A549 (cell line): ENCODE measurements at places on chromosomes 16 and 17. TPM values are rescaled to one million over a fixed set of nuclear protein-coding genes. Genes with fewer than 3 reads are reported as not detected.
A peak's percentile ranks its signal among the peaks of the same experiment; 100 is the strongest.

DNA sequence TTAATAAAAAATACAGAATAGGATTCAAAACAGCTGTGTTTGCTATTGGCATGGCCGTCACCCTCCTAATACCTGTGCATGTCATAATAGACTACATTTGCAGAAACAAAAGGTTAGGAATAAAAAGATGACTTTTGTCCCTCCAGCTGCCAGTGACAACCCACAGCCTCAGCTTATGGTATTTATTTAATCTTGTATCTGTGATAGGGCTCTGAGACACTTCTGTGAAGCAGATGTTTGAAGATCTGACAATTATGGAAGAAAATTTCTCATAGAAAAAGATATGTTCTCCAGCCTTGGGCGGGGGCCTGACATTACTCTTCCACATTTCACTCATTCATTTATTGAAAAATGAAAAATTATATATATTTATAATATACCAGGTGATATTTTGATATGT lies 62.2 kb downstream of the PITPNC1 start:
- DNase-seq = no peak

GRCh38 chr17:83057397-83057761 lies 22.0 kb upstream of the METRNL start:
- DNase-seq = no peak

DNA sequence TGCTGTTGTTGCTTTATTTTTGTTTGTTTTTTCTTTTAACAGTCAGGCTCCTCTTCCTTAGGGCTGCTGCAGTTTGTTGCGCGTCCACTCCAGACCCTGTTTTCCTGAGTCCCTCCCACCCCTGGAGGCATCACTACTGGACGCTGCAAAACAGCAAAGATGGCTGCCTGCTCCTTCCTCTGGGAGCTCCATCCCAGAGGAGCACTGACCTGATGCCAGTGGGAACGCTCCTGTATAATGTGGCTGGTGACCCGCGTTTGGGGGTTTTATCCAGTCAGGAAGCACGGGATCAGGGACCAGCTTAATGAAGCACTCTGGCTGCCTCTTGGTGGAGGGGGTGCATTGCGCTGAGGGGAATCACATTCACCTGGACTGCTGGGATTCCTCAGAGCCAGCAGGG lies 1005.6 kb downstream of the CDH8 start:
- DNase-seq = no peak

DNA sequence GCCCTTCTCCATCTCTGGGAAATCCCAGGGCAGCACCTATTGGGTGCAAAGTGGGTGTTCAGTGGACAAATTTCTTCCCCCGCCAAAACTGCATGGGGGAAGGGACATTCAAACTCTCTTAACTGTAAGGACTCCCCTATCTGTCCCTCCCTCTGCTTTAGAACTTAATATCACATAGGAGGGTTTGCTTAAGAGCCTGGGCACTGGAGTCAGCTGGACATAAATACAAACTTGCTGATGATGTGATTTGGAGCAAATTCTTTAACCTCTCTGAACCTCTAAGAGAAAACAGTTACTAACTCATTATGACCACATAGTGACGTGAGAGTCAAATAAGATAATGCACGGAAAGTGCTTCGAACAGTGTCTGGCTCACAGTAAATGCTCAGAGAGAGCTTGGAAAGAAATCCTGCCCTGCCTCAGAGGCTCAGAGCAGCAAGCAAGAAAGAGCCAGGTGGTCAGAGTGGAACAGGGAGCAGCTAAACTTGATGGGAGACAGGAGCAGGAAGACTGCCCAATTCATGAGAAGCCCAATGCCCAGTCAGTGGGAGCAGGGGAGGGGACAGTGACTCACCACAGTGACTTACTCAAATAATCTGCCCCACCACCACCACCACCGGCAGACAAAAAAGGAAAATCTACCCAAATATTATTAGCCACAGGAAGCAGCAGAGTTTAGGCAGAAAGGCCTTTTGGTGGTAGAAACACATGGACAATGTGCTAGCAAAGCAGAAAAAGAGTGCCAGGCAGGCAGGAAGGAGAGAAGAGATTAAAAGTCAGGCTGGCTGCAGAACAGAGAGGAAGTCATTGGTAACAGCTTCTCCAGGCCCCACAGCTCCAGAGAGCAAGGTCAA lies 23.9 kb upstream of the CCL1 start:
- no peak for DNase-seq

- no peak for DNase-seq
Measured at GRCh38 chr17:31072186-31072585, 22.6 kb upstream of the NF1 start.

GRCh38 chr16:83806036-83806435 lies 1.7 kb upstream of the HSBP1 start:
- DNase-seq = no peak

DNA sequence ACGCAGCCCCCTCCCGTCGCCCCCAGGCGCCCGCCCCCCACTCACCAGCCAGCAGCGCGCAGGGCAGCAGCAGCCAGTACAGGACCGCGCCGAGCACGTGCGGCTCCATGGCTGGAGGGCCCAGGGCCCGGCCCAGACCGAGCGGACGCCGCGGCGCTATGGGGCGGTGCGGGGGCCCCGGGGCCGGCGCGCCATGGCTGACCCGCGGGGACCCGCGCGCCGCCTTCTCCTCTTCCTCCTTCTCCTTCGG lies 239 bp downstream of the PIEZO1 start:
- DNase-seq = no peak

- DNase-seq = no peak
Measured at GRCh38 chr17:77456951-77457548, 316.3 kb downstream of the SEC14L1 start.

GRCh38 chr17:36592316-36592715 lies 637 bp downstream of the DHRS11 start:
- peak; percentile 49 for DNase-seq

DNA sequence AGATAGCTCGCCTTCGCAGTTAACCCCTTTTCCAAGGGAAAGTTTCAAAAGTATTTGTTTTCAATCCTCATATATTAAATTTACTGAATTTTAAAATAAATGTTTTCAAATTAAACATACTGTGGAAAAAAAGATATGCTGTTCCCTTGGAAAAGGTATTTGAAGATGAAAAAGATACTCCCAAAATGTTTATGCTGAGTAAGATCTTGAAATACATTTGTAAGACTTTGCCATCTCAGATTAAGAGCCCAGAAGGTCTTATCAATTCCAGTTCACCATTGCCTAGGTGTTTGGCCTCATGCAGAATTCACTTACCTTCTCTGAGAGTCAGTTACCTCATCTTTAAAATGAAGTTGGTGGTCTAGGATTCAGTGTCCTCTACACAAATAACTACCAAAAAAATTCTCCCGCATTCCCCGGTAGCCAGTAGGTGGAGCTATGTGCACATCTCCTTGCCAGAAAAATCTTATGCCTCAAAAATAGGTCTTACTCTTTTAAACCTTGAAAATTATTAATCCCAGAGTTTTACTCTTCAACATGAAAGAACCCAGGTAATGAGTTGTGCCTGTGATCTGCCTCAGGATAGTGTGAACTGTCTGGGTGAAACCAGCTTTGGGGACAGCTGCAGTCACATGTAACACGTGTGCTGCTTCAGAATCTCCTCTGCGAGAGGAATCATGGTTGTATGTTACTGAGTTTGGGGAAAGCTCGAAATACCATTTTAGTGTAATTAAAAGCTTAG lies 178.3 kb downstream of the MRTFB start:
- DNase-seq = peak; percentile 46

DNA sequence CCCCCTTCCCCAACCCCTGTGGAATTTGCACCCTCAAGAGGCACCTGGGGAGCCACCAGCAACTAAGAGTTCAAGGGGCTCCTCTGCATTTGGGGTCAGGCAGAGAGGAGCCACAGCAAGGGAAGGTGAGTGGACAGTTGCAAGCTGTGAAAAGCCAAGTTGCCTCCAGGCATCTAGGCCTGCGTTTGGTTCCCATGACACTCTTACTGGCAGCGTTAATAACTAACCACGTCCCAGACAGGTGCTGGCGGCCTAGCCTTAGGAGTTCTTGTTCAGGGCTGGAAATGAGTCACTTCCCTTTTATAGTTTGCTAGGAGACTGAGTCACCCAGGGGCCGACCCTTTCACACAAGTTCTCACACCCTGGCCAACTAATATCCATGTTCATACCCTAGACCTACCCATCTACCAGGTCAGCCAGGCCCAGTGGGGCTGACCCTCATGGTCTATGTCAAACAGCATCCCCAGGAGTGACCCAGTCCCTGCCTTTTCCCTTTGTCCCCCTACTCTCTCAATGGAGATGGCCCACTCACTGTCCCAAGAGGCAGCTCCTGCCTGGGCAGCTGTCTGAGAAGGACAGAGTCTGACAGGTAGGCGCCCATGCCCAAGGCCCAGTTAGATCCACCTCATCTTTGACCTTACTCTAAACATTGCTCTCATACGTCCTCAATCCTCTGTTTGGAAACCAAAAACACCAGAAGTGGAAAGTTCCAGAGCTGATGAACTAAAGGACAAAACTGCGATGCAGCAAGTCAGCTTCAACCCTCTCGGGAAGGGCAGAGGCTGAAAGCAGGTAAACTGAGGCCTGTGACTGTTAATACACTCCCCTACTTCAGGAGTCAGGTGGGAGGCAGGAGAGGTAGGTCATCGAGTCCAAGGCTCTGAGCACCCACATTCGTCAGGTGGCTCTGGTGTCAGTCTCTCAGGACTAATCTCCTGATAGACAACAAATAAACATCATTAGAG lies 300.6 kb downstream of the SOX9 start:
- DNase-seq = peak; percentile 99

GRCh38 chr16:48950184-48950583 lies 331.5 kb downstream of the CBLN1 start:
- DNase-seq = no peak

GRCh38 chr16:80631581-80631980 lies 90.8 kb downstream of the DYNLRB2 start:
- no peak for DNase-seq

DNA sequence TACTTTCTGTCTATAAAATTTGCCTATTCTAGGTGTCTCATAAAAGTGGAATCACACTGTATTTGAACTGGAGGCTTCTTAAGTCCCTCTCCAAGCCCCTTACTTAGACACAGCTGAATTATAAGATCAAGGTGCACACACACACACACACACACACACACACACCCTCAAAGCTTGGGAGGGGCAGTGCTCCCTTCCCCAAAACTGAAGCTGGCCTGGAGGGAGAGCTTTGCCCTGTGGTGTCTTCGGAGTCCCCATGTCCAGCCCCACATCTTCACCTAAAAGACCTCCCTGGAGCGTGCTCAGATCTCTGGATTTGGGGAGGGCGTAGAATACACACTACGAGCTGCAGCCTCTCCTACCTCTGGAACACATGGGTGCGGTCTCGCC lies 828 bp downstream of the EMP2 start:
- DNase-seq = no peak

- DNase-seq = no peak
Measured at GRCh38 chr16:83830091-83830768, 22.5 kb downstream of the HSBP1 start.

DNA sequence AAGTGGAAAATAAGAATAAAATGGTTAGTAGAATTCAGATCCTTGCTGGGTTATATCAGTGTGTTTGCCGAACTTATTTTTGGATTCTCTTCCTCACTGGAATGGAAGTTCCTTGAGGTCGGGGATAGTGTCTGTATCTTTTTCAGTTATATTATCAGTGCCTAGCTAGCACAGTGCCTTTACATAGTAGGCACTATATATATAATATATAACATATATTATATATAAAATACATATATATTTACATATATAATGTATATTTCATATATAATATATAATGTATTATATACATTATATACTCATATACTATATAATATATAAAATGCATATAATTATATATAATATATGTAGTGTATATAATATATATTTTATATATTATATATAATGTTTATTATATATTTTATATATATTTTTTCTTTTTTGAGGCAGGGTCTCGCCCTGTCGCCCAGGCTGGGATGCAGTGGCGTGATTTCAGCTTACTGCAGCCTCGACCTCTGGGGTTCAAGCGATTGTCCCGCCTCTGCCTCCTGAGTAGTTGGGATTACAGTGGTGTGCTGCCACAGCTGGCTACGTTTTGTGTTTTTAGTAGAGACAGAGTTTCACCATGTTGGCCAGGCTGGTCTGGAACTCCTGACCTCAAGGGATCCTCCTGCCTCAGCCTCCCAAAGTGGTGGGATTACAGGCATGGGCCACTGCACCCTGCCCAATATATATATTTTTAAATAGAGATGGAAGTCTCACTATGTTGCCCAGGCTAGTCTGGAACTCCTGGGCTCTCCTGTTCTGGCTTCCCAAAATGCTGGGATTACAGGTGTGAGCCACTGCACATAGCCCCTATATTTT lies 3.2 kb downstream of the NFATC3 start:
- DNase-seq = no peak

DNA sequence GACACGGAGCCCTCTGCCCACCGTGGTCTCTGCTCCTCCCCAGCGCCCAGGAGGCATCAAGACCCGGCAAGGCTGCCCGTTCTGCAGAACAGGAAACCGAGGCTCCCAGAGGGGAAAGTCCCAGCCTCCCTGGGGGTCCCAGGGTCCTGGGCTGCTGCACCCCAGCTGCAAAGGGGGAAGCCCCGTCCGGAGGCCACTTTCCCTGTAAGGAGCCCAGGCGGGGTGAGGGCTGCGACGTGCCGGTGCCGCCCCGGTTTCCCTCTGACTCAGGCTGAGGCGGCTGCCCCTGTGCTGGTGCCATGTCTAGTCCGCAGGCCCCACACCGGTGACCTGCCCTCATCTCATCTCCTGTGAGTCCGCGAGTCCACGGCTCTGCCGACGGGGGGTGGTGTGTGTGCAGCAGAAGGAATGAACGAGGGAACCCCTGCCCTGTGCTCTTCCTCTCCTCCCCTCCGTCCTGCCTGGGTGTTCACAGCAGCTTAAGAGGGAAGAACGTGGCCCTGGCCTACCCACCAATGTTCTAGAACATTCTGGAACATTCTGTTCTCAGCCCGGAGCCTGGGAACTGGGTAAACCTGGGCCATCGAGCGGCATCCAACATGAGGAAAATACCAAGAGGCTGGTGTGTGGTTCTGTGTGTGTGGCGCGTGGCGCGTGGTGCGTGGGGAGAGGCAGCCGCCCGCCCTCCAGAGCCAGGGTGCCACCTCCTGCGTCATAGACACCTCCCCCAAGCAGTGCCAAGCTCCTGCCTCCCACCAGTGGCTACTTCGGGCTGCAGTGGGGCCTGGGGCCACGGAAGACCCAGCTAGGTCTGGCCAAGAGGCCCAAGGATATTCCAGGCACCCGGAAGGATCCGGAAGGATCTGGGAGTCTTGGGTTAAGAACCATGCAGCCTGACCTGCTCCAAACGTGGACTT lies 7.0 kb upstream of the CBFA2T3 start:
- DNase-seq = no peak

DNA sequence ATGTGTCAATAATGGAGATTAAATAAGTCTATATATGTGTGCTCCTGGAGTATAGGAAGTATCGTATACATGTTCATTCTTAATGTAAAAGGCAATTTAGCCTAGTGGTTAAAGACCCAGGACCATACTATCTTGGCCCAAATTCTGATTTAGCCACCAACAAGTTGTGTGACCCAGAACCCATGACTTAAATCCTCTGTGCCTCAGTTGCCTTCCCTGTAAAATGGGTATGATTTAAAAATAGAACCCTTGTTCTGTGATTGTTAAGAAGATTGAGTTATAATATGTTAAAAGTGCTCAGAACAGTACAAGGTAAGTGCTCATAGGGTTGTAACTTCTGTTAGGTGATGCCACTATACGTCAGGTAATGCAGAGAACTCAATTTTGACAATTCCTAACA lies 18.8 kb upstream of the BLMH start:
- DNase-seq = no peak

GRCh38 chr16:77660311-77660710 lies 62.0 kb upstream of the NUDT7 start:
- DNase-seq = peak; percentile 36

- DNase-seq = no peak
Measured at GRCh38 chr17:73592501-73592961, 51.7 kb downstream of the SDK2 start.

Gene SEPTIN12
- polyA plus RNA-seq = 0.14 TPM in 1 of 3 replicates, not detected in the others

Gene TBC1D3C
- polyA plus RNA-seq = not detected in 3 replicates

Gene CBFA2T3
- 0.05 to 0.34 TPM (median 0.08 TPM) in 3 replicates for polyA plus RNA-seq

Gene ZFPM1
- polyA plus RNA-seq = 2.1 to 2.8 TPM (median 2.5 TPM) in 3 replicates

Gene KRT32
- polyA plus RNA-seq = not detected in 3 replicates

Gene MYO1C
- polyA plus RNA-seq = 120 to 127 TPM (median 123 TPM) in 3 replicates
